Activated T-cell treated with anti-CD3 and anti-CD28 coated beads, Interleukin-2, amount 50 U/mL, for 72 hours (primary cell): ENCODE measurements at places on chromosomes 13 and 19. TPM values are rescaled to one million over a fixed set of nuclear protein-coding genes. Genes with fewer than 3 reads are reported as not detected.

The VSTM2B gene
- total RNA-seq: not detected

The CLEC17A gene
- total RNA-seq: 0.29 TPM

GRCh38 chr13:74006666-74007065 is 127.5 kb downstream of the KLF12 start:
- H3K36me3 ChIP-seq: peaks cover 2% of the 10 kb centered on the region
- no peak overlapping the region for H3K4me3 ChIP-seq
- peaks cover 34% of the 10 kb centered on the region for H3K4me1 ChIP-seq
- DNase-seq: no peak
- H3K27ac ChIP-seq: no peak overlapping the region

GRCh38 chr13:109233293-109233692 is 553.1 kb downstream of the IRS2 start:
- H3K27ac ChIP-seq: no peak overlapping the region
- peaks cover 2% of the 10 kb centered on the region for H3K36me3 ChIP-seq
- no peak overlapping the region for H3K4me3 ChIP-seq
- no peaks in the 10 kb centered on the region for H3K4me1 ChIP-seq
- peaks cover 10% of the 10 kb centered on the region for H3K27me3 ChIP-seq

DNA sequence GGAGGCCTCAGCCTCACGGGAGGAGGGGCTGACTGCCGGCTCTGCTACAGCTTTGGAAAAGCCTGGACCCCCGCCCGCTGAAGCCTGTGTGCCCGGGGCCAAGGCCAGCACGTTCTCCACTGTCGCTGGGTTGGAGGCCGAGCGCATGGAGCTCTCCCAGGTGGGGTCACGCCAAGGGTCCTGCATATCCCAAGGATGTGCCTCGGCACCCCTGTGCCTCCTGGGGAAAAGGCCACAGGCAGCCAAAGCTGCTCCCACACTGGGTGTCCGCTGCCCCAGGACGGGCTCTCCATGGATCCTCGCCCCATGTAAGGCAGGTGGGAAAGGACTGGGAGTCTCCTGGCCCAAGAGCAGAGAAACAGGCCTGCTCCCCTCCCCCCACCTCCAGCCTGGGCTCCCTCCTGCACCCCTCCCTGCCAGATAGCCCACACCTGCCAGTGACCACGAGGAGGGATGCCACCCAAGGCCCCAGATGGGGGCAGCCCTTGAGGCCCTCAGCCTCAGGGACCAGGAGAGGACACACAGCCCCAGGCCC is 64.0 kb downstream of the MLLT1 start:
- H3K27me3 ChIP-seq: no peaks in the 10 kb centered on the region
- H3K27ac ChIP-seq: no peak overlapping the region
- no peak for DNase-seq
- no peak overlapping the region for H3K4me3 ChIP-seq
- H3K36me3 ChIP-seq: no peaks in the 10 kb centered on the region

DNA sequence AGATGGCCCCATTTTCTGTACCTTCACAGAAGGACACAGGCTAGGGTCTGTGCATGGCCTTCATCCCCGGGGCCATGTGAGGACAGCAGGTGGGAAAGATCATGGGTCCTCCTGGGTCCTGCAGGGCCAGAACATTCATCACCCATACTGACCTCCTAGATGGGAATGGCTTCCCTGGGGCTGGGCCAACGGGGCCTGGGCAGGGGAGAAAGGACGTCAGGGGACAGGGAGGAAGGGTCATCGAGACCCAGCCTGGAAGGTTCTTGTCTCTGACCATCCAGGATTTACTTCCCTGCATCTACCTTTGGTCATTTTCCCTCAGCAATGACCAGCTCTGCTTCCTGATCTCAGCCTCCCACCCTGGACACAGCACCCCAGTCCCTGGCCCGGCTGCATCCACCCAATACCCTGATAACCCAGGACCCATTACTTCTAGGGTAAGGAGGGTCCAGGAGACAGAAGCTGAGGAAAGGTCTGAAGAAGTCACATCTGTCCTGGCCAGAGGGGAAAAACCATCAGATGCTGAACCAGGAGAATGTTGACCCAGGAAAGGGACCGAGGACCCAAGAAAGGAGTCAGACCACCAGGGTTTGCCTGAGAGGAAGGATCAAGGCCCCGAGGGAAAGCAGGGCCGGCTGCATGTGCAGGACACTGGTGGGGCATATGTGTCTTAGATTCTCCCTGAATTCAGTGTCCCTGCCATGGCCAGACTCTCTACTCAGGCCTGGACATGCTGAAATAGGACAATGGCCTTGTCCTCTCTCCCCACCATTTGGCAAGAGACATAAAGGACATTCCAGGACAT is 7.0 kb upstream of the CEACAM7 start:
- no peak for DNase-seq
- no peaks in the 10 kb centered on the region for H3K4me1 ChIP-seq
- H3K36me3 ChIP-seq: no peaks in the 10 kb centered on the region
- H3K27ac ChIP-seq: no peak overlapping the region

DNA sequence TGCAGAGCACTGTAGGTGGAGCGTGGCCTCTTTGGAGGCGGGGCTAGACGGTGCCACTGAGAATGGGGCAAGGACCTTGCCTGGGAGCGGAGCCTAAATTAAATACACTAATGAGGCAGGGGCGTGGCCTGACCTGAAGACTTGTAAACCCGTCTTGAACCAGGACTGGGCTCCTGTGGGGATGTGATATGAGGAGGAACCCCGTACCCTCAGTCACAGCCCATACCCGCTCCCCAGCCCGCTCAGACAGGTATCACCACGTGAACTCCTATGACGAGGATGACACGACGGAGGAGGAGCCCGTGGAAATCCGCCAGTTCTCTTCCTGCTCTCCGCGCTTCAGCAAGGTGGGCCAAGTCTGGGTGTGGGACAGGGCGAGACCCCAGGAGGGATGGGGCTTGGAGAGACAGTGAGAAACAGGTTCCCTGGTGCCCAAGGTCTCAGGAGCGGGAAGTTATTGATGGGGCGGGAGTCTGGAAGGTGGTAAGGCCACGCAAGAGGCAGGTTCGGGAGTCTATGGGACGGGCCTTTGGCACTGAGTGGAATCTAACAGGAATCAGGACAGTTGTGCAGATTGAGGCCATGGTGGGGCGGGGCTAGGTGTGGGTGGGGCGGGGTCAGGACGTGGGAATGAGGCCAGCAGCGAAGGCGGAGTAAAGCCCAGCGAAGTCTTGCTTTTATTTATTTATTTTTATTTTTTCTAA is 14.7 kb downstream of the DNASE2 start:
- H3K27me3 ChIP-seq: no peaks in the 10 kb centered on the region
- peaks cover 10% of the 10 kb centered on the region for H3K4me1 ChIP-seq
- DNase-seq: no peak
- no peaks in the 10 kb centered on the region for H3K36me3 ChIP-seq

GRCh38 chr13:99154064-99154463 is 46.6 kb upstream of the UBAC2 start:
- no peak overlapping the region for H3K27ac ChIP-seq
- H3K36me3 ChIP-seq: no peaks in the 10 kb centered on the region
- H3K4me1 ChIP-seq: peaks cover 18% of the 10 kb centered on the region
- H3K4me3 ChIP-seq: no peak overlapping the region

DNA sequence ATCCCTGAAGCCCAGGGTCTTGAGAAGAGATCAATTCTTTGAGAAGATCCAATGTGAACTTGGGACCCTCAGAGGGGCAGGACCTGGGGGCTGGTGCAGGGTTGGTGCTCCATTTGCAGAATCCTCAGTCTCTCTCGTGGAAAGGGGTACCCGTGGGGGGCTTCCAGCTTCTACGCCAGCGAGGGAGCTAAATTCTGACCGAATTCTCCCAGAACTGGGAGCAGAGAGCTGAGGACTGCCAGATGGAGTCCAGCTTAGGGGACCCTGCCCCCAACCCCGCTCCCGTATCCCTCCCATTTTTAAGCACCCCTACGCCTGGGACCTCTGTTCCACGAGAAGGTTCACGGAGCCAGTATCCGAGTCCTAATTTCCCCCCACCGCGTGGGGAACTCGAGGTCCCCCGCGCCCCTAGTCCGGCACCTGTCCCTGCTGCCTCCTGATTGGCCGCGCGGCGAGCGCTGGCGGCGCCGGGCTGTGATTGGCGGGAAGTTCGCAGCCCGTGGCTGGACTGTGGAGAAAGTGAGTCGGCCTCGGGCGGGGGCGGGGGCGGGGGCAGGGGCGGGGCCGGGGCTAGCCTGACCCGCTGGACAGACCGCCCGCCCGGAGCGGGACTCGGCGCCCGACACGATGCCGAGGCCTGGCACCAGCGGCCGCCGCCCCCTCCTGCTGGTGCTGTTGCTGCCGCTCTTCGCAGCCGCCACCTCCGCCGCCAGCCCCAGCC is 4.4 kb upstream of the LTBP4 start:
- H3K36me3 ChIP-seq: no peaks in the 10 kb centered on the region
- peaks cover 35% of the 10 kb centered on the region for H3K27me3 ChIP-seq
- H3K27ac ChIP-seq: no peak overlapping the region
- H3K4me1 ChIP-seq: peaks cover 42% of the 10 kb centered on the region
- no peak for DNase-seq

DNA sequence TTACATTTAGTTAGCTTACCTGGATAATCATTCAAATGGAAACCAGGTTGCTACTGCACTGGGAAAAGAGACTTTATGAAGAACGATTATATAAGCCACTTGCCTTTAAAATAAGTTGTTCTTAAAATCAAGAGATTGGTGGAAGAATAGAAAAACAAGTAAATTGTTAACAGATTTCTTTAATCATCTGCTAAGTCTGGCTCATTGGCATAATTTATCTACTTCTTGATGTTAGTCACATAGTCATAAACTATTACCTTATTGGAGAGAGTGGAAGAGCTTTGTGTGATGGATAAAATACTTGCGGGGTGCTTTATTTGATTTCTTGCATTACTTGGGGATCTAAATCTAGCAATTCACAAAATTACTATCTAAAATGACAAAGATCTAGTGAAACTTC is 6.8 kb downstream of the LSM14A start:
- DNase-seq: no peak
- peak overlapping the region; percentile 73 for H3K4me3 ChIP-seq
- H3K27me3 ChIP-seq: no peaks in the 10 kb centered on the region
- H3K4me1 ChIP-seq: peaks cover 79% of the 10 kb centered on the region
- peak overlapping the region; percentile 88 for H3K27ac ChIP-seq

DNA sequence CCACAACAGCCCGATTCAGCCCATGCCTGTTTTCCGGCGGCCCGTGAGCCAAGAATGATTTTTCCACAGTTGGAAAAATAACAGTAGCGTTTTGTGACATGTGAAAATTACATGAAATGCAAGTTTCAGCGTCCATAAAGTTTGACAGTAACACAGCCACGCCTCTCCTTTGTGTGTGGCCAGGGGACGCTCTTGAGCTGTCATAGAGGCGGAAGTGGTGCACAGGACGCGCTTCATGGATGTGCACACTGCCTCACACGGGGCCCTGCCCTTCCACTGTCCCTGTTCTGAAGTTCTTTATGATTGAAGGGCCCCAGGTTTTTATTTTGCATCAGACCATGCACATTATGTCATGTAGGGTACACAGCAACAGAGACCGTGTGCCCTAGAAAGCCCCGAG is 12.4 kb upstream of the ELAVL1 start:
- peaks cover 2% of the 10 kb centered on the region for H3K36me3 ChIP-seq
- H3K27ac ChIP-seq: no peak overlapping the region
- H3K4me1 ChIP-seq: no peaks in the 10 kb centered on the region
- peak; percentile 46 for DNase-seq

DNA sequence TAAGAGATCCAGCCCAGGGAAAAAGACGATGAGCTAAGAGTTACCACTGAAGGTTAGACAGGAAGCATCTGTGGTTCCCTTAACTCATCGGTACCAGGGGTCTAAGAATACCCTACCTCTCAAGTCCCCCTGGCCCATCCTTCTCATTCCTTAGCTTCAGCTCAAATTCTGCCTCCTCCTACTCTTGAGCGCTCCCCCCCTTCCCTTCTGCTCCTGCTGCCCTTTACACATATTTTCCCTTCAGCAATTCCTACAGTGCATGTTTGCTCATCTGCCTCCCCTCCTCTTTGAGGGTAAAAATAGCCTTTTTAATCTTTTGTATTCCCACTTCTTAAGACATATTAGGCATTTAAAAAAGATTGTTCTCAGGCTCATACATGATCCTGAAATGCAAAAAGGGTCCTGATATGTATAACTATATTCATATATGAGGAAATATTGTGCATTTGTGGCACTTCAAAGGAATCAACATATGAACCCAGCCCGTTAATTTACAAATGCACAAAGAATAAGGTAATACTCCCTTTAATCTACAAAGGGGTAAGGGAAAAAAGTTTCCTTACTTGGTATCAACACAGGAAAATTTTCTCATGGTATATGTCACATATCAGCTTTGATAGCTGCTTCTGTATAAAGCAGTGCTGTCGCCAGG is 33.1 kb downstream of the LNX2 start:
- H3K27me3 ChIP-seq: no peaks in the 10 kb centered on the region
- peaks cover 6% of the 10 kb centered on the region for H3K4me1 ChIP-seq

DNA sequence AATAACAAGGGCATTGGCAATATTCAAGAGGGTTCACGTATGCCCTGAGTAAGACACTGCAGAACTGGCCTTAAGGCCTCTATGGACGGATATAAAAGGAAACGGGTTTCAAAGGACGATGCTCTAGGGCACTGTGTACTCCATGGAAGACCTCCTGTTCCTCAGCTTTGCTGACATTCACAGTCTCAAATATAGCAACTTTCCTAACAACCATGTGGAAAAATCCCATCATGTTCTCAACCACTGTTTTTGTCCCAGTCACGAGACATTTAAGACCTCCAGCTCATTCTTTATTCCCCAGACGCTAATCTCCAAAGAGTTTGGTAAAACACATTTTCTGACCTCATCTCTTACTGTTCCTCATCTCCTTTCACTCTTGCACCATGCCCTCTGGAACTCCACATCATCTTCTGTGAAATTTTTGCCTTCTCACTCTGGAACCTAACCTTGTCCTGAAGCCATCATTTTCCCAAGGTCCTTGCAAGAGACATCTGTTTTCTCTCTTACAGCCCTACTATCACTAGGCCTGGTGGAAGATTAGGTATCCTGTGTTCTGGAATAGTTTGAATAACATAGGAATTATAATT is 37.6 kb downstream of the SPRY2 start:
- no peaks in the 10 kb centered on the region for H3K36me3 ChIP-seq
- H3K4me3 ChIP-seq: no peak overlapping the region
- DNase-seq: no peak
- no peaks in the 10 kb centered on the region for H3K4me1 ChIP-seq
- H3K27me3 ChIP-seq: no peaks in the 10 kb centered on the region

DNA sequence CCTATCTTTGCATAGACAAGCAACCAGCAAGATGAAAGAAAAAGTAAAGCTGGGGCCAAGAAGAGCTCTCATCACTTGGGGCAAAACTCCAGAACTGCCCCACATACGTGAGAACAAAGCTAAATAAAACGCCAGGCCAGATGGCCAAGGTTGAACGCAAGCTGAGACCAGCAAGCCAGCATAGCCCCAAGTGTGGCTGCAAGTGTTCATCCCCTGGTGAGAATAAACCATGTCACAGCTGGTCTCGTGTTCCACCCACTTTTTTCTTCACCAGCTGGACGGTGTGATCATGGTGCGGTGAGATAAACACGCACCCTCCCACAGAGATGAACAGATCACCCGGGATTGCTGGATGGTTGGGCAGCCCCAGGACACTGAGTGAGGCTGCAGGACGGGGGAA is 109.6 kb upstream of the CACNA1A start:
- no peak overlapping the region for H3K27ac ChIP-seq
- H3K27me3 ChIP-seq: peaks cover 35% of the 10 kb centered on the region
- DNase-seq: no peak
- H3K36me3 ChIP-seq: no peaks in the 10 kb centered on the region
- H3K4me3 ChIP-seq: no peak overlapping the region
